Esophagus squamous epithelium (tissue), 5 donors: ENCODE measurements at places on chromosomes 2 and 18.
A peak's percentile ranks its signal among the peaks of the same experiment; 100 is the strongest.

- H3K27me3 ChIP-seq, result no peaks in the 10 kb centered on the region
- no peak overlapping the region for H3K4me3 ChIP-seq
- DNase-seq, result no peak
- H3K36me3 ChIP-seq, result no peaks in the 10 kb centered on the region
- no peak overlapping the region for H3K27ac ChIP-seq
Measured at GRCh38 chr2:163580757-163581156, 155.1 kb downstream of the FIGN start.

DNA sequence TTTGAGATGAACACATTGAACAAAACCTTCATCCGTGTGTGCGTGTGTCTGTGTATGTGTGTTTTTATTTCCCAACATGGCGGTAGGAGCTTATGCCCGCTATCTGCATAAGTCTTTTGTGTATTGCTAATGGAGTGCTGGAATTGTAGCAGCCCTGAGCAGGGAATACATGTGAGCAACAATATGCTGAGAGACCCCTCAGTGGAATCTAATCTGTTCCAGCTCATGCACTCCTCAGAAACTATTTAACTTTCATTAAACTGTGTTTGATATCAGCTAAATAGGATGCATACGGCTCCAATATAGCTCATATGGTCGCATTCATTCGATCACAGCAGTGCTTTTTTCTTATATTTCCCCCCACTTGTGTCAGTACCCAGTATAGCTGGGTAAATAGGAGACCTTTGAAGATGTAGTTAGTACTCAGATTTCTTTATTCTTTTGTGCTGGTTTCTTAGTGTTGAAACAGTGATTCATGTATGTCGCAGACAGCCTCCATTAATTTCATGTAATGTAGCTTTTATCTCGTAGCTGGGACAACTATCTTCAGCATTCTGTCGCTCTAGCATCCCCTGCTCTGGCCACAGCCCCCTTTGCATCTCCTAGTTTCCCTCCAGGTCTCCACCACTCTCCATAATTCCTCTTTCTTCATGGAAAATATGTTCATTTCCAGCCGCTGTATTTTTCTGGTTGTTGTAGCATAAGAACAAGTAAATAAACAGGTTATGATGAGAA, 891.2 kb downstream of the BCL11A start:
- H3K4me1 ChIP-seq, result no peaks in the 10 kb centered on the region
- H3K36me3 ChIP-seq, result no peaks in the 10 kb centered on the region
- no peak overlapping the region for H3K27ac ChIP-seq
- H3K27me3 ChIP-seq, result no peaks in the 10 kb centered on the region

GRCh38 chr18:395456-396250, 104.8 kb downstream of the COLEC12 start:
- no peaks in the 10 kb centered on the region for H3K27me3 ChIP-seq
- no peak overlapping the region for H3K4me3 ChIP-seq
- peak overlapping the region; percentile 66 for H3K27ac ChIP-seq

GRCh38 chr2:155525199-155525598, 807.3 kb downstream of the NR4A2 start:
- no peak overlapping the region for H3K27ac ChIP-seq
- no peaks in the 10 kb centered on the region for H3K4me1 ChIP-seq
- no peak overlapping the region for H3K4me3 ChIP-seq

DNA sequence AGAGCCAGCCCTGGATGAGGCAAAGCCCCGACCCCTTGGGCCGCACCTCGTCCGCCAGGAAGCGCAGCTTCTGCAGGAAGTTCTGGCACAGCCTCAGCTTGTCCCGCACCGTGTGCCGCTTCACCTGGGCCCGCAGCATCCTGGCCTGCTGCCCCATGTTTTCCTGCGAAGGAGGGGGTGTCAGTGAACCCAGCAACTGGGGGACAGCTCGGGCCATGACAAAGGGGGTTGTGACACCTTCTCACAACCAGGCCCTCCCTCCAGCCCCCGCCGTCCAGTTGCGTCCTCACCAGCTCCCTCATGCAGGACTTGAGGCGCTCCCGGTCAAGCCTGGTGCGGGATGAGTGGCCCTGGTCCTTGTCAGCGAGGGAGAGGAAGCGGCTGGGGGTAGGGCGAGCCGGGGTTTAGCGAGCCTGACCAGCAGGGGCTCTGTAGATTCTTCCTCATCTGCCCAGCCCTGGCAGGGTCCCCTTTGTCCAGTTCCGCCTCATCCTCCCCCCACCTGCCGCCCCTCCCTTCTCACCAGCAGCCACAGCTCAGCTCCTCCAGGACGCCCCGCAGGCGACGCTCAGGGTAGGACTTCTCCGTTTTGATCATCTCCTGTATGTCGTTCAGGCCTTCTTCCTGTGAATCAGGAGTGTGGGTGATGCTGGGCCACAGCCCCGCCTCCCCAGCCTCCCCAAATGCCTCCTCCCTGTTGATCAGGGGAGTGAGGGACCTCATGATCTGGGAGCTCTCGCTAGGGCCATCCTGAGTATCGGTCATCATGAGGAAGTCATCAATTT, 606 bp downstream of the OTOF start:
- H3K27ac ChIP-seq, result no peak overlapping the region
- H3K27me3 ChIP-seq, result no peaks in the 10 kb centered on the region
- no peak for DNase-seq
- H3K4me1 ChIP-seq, result no peaks in the 10 kb centered on the region

GRCh38 chr2:25151718-25152117, 16.7 kb downstream of the POMC start:
- H3K4me3 ChIP-seq, result no peak overlapping the region
- no peaks in the 10 kb centered on the region for H3K4me1 ChIP-seq
- no peaks in the 10 kb centered on the region for H3K36me3 ChIP-seq
- DNase-seq, result no peak

DNA sequence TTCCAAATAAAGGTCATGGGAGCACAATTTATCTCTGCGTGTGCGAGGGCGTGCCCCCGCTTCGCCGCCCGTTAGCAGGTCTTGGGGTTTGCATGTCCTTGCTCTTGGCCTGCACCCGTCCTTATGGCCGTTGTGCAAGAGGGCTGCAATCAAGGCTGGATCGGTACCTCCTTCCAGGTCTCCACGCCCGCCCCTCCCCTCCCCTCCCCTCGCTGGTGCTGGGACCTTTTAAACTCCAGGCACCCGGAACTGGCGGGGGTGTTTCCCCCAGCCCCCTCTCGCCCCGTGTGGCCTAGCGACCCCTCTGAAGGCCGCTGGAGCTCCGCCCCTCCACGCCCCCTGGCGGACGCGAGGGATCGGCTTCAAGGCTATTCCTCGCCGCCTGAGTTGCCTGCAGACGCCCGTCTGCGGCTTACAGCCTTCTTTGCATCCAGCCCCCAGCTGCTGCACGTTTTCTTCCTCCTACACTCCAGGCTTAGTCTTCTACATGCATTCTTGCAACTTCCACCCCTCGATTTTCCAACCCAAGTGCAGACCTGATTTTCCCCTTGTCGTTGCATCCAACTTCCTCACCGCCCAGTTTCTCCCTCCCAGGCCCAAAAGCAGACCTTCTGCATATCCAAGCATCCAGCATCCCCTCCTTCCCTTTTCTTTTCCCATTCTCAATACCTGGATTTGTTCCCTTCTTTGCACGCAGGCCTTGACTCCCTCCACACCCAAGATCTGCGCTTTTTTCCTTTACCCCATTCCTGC, 577 bp downstream of the IDH1 start:
- H3K27me3 ChIP-seq, result no peaks in the 10 kb centered on the region
- DNase-seq, result peak; percentile 13
- peak overlapping the region; percentile 71 for H3K27ac ChIP-seq

DNA sequence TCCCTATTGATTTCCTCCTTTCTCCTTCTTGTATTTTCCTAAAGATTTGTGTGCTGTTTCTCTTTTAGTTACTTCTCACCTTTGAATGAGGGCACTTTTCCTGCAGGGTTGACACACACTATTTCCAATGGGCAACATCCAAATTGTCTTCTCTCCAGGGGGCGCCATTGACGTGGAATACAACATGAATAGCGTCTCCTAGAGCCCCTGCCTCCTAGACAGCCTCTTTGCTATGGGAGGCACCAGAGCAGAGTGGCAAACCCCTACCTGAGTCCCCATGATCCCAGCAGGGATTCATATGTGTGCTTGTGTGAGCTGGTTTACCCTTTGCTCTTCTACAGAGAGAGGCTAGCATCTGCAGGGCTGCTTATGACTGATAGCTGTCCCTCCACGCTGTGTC, 61.3 kb upstream of the ITSN2 start:
- H3K4me1 ChIP-seq, result peaks cover 3% of the 10 kb centered on the region
- H3K36me3 ChIP-seq, result no peaks in the 10 kb centered on the region
- no peak for DNase-seq
- no peaks in the 10 kb centered on the region for H3K27me3 ChIP-seq

DNA sequence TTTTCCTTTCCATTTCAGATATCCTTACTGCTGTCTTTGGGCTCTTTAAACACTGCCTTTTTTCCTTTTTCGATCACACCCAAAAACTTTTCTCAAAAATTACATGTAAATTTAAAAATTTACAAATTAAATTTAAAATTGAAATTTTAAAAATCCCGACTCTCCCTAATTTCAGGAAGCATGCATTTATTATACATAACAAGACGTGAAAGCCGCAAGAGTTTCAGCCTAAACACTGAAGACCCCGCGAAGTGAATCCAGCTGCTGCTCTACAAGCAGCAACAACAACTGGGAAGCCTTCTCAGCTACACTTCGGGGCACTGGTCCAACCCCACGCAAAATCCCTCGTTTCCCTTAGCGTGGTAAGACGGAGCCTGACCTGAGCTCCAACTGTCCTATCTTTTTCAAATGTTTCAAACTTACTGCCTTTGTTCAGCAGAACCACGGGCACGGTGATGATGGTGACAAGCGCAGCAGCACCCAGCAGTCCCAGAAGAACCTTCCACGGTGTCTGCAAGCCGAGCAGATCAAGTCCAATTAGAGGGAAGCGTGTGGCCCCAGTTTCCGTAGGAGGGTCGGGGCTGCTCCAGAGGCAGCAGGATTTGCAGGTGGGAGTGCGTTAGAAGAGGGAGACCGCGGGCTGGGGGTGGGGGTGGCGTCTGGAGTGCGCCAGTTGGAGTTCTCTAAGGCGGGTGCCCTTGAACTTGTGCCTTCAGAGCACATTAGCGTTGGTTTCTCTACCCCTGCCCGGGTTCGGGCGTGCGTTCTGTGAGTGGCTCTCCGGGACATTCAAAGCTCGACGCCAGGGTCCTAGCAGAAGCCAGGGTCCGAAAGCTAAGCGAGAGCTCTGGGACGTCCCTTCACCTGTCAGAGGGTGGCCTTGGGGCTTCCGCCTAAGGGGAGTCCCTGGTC, 783 bp downstream of the DPP4 start:
- H3K4me1 ChIP-seq, result peaks cover 32% of the 10 kb centered on the region
- no peaks in the 10 kb centered on the region for H3K36me3 ChIP-seq
- peaks cover 3% of the 10 kb centered on the region for H3K27me3 ChIP-seq
- no peak for DNase-seq

DNA sequence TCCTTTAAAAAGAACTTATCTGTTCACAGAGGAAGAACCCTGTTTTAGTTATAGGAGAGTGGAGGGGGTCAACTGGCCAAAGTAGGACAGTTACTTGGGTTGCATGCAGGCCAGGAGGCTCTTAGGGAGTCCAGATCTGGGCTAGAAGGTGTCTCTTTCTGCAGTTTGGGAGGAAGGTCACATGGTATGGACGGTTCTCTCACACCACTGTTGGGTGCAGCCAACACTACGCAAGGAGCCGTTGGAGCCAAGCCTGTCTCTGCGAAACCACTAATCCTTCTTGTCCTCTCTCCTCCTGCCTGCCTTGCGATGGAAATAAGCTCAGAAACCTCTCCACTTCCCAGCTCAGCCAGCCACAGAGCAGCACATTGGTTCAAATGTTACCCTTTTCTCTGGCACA, 105.9 kb upstream of the TGFA start:
- no peaks in the 10 kb centered on the region for H3K27me3 ChIP-seq
- no peaks in the 10 kb centered on the region for H3K4me1 ChIP-seq
- H3K4me3 ChIP-seq, result no peak overlapping the region

GRCh38 chr2:141992695-141993094, 138.1 kb downstream of the LRP1B start:
- no peaks in the 10 kb centered on the region for H3K27me3 ChIP-seq
- H3K36me3 ChIP-seq, result no peaks in the 10 kb centered on the region
- H3K4me3 ChIP-seq, result no peak overlapping the region
- no peak for DNase-seq

GRCh38 chr2:133641497-133641896, 73.2 kb upstream of the NCKAP5 start:
- H3K27me3 ChIP-seq, result no peaks in the 10 kb centered on the region
- DNase-seq, result no peak
- H3K27ac ChIP-seq, result peak overlapping the region; percentile 70
- H3K36me3 ChIP-seq, result no peaks in the 10 kb centered on the region
- peak overlapping the region; percentile 8 for H3K4me3 ChIP-seq

DNA sequence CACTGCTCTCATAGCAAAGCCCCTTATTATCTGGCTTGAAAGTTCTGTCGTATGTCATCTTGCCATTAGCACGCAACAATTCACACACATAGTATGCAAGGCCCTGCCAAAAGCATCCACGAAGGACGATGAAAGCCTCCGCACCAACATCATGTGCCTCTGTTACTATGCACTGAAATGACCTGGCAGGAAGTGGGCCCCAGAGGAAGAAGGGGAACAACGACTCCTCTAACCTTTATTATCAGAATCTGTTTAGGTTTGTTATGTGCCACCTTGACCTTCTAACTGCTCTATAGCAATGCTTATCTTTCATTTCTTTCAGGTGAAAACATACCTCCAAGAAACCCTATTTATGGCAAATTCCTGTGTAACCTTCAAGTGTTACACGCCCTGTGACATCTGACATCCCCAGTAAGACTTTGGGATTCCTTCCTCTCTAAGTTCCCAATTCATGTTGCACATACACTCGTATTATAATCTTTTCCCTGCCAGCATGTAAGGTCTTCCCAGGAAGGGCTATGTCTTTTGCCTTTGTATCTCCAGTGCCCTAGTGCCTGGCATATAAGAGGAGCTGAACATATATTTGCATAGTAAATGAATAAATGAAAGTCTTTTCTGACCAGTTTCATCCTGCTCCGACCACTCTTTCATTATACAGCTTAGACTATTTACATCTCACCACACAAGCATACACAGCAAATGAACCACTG, 7.0 kb upstream of the NDUFV2 start:
- no peaks in the 10 kb centered on the region for H3K4me1 ChIP-seq
- H3K36me3 ChIP-seq, result no peaks in the 10 kb centered on the region
- no peak overlapping the region for H3K27ac ChIP-seq
- no peak for DNase-seq
- no peaks in the 10 kb centered on the region for H3K27me3 ChIP-seq

GRCh38 chr2:135875491-135876065, 665 bp downstream of the MCM6 start:
- DNase-seq, result peak; percentile 24
- H3K4me3 ChIP-seq, result peak overlapping the region; percentile 83
- no peaks in the 10 kb centered on the region for H3K27me3 ChIP-seq
- H3K27ac ChIP-seq, result peak overlapping the region; percentile 84
- peaks cover 13% of the 10 kb centered on the region for H3K4me1 ChIP-seq

DNA sequence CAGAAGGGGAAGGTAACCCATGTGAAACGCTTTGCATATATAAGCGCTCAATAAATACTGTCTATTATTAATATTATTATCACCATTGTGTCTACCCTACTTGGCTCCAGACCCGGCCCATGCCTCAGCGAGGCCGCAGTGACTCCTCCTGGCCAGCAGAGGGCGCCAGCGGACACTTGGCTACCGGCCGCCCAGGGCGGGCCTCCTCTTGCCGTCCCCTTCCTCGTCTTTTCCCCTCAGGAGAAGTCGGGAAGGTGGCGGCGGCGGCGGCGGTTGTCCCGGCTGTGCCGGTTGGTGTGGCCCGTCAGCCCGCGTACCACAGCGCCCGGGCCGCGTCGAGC, at the start of gene AGFG1:
Gene AGFG1 (plus strand): TSS at position 233 of the 341 bp plus-strand sequence. CDS start 266 bp downstream, outside the sequence.
- H3K27me3 ChIP-seq, result no peaks in the 10 kb centered on the region
- peak within 1 kb of the TSS; percentile 89 for H3K4me3 ChIP-seq
- peak; percentile 36 for DNase-seq
